ENCODE measurements at places on chromosomes 13 and 19.

- no peak for DNase-seq
These were observed 8.9 kb upstream of the VN1R1 start for GRCh38 chr19:57465680-57466381.

DNA sequence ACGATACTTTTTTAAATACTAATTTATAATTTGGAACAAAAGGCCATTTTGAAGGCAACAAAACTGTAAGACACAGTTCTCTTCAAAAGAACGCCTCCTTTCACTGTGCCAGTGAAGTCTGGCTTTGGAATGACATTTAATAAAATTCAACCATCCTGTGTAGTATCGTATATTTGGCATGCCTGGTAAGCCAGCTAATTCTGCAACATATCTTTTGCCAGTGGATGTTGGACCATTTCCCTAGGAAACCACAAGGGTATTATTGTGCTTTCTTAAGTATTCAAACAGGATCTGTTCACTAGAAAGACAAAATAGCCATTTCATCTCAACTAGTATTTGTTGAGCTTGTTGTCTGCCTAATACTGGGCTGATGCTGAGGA lies 111.6 kb downstream of the RGCC start:
- DNase-seq: no peak

DNA sequence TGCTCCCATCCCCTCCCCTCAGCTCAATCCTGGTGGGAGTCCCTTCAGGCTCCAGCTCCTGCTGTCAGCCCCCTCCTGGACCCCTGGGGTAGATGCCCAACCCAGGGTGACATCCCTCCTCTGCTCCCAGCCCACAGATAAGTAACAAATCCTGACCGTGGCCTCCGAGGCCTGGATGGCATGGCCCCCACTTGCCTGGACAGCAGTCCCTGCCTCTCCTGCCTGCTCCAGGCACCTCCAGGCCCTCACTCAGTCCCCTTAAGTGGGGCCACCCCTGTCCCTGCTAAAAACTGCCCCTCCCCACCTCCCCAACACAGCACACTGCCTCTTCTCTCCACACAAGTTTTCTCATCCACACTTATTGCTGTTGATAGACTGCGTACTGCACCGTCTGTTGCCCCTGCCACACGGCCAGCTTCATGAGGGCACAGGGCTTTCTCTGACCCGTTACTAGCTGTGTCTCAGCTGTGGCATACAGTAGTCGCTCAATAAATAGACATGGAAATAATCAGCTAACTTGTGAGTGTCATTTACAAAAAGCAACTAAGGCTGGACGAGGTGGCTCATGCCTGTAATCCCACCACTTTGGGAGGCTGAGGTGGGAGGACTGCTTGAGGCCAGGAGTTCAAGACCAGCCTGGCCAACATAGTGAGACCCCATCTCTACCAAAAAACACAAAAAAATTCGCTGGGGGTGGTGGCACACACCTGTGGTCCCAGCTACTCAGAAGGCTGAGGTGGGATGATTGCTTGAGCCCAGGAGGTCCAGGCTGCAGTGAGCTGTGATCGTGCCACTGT lies 5.8 kb downstream of the CERS1 start:
- DNase-seq: no peak

GRCh38 chr13:93758575-93758974 lies 532.0 kb downstream of the GPC6 start:
- no peak for DNase-seq

DNA sequence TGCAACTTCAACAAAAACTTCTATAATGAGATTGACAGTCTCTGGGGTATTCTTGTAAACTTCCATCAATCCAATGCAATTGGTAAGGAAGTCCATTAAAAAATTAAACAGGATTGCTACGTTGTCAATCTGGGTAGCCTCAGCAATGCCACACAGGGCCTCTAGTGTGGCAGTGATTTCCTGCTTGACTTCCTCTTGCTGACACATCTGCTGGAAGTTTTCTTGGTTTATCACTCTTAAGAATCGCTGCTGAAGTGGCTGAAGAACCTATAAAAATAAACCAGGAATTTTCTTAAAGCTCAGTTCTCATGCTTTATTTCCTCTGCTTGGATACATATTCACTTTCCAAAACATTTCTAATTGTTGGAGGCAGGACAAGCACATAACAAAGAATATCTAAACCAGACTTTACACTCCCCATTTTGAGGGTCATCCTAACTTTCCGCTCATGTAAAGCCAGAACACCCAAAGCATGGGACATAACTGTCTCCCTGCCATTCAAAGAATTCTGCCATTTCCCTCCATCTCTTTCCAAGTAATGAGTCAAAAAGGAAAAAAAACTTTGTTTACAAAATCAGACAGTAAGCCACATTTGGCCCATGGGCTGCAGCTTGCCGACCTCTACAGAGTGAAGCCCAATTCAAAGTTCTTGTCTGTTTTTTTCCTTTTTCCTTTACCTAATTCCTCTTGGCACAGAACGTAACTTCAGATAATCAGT lies 23.2 kb upstream of the EEF1AKMT1 start:
- DNase-seq: no peak

- no peak for DNase-seq
These were observed at the start of gene NUMBL for GRCh38 chr19:40690050-40690692. NUMBL (minus strand) TSS chr19:40690651; CDS start chr19:40690483, 168 bp downstream.

- DNase-seq: no peak
These were observed 132.2 kb downstream of the DLEU7 start for GRCh38 chr13:50711131-50711815.

GRCh38 chr13:33349986-33350826 lies 64.7 kb upstream of the STARD13 start:
- DNase-seq: no peak

- DNase-seq: peak; percentile 81
These were observed 12.4 kb downstream of the TMEM272 start for GRCh38 chr13:51832471-51833152.

DNA sequence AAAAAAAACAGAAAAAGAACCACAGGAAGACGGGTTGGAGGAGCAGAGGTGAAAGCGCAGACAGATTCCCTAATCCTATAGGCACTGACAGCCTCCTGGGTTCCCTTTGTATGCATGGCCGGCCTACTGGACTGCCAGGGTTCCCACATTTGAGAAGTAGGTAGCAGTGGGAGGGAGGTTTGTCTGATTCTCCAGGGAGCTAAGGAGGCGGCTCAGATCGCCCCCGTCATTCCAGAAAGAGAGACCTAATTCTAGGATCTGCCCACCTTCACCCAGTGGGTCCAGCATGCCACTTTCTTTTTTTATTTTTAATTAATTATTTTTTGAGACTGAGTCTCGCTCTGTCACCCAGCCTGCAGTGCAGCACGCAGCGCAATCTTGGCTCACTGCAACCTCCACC lies 9.7 kb upstream of the CCL25 start:
- DNase-seq: no peak

DNA sequence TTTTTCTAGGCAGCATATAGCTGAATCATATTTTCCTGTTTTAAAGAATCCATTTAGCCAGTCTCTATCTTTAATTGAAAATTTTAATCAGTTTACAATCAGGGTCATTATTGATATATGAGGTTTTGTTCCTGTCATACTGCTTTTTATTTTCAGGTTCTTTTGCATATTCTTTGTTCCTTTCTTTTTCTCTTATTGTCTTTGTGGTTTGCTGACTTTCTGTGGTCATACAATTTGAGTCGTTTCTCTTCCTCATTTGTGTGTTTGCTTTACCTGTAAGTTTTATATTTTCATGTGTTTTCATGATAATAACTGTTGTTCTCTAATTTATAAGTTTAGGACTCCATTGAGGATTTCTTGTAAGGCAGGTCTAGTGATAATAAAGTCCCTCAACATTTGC lies 812.6 kb downstream of the DACH1 start:
- no peak for DNase-seq

DNA sequence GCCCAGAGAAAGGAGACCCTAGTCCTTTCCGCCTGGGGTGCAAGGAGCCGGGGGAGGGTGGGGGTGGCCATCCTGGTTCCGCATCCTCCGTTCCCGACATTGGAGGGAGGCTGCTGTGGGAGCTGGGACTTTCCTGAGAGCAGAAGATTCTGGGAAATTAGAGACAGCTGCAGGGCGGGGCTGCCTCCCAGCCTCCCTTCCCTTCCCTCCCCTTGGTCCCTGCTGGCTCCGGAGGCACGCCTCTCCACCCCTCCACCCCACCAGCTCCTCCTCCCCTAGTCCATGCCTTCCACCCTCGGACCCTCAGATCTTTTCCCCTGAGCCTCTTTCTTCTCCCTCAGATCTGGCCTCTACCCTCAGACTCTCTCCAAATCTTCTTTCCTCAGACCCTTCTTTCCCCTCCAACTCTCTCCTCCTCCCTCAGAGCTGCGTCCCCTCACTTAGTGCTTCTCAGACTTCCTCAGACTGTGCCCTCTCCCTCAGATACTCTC lies 3.1 kb upstream of the BCL3 start:
- DNase-seq: no peak

- no peak for DNase-seq
These were observed 19.7 kb downstream of the ACOD1 start for GRCh38 chr13:76968041-76968440.

DNA sequence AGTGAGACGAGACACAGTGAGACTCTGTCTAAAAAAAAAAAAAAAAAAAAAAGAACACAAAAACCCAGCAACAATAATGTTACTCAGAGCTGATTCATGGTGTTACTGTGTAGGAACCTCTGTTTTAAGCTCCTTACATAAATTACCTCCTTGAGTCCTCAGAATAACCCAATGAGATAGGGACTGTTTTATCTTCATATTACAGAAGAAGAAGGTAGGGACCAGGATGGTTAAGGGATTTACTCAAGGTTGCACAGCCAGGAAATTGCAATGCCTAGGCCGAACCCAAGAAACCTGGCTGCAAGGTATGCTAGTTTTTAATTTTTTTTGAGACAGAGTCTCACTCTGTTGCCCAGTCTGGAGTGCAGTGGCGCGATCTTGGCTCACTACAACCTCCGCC lies 1.5 kb upstream of the DAND5 start:
- no peak for DNase-seq

DNA sequence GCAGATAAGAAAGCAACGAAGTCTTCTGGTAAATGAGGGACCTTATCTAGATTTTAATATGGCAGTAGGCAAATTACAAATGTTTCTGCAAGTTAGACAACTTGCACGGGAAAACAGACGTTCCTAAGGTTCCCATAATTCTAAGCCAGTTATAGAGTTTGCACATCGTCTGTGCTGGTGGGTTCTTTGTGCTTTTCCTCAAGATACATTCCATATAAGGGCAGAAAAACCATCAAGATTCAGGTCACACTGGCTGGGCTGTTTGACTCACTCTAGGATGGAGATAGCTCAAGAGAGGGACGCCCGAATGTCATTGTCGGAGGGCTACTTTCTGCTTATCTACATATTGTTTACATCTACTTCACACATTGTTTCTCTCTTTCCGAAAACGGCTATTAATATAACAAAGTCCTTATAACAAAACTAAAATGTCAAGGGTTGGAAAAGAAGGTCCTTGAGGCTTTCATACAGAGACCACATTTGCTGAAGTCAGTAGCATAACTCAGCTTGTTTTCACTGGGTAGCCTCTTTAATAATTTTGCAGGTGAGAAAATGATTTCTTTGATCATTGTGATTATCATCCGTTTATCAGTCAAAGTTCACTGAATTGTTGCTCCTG lies 44.4 kb downstream of the SOX1 start:
- no peak for DNase-seq

- no peak for DNase-seq
These were observed 1.9 kb upstream of the ITM2B start for GRCh38 chr13:48231080-48231479.

GRCh38 chr13:114077933-114078325 lies 54.5 kb downstream of the RASA3 start:
- no peak for DNase-seq

- no peak for DNase-seq
These were observed 106.1 kb downstream of the RGCC start for GRCh38 chr13:41563341-41563983.

GRCh38 chr19:14048443-14049153 lies 13.3 kb downstream of the PALM3 start:
- DNase-seq: no peak
